SK-N-SH (cell line): ENCODE measurements at places on chromosomes 7 and 10.

DNA sequence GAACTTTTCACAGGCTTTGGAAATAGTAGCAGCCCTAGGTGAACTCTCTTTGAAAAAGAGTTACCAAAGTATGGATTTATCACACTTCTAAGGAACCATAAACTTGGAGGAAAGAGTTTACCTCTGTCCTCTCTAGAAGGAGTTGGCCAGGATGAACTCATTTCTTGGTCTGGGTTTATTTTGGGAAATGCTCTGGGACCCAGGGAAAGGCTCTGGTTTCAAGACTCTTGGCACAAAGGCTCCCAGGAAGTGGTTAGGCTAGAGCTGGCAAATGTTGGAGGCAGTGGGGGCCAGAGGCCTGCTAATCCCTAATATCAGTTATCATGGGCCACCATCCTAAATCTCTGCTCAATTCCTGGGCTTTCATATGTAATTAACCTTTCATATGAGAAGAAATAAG, 36.3 kb upstream of the CDK6 start:
- no peaks in the 10 kb centered on the region for H3K27me3 ChIP-seq
- 0 out of 2 replicates have a peak, but pooled peaks cover 5% of the 10 kb centered on the region for H3K4me1 ChIP-seq
- no peak for DNase-seq
- no peak overlapping the region; the same call in 1 of the 2 replicates for H3K27ac ChIP-seq
- no peak overlapping the region for H3K4me3 ChIP-seq

DNA sequence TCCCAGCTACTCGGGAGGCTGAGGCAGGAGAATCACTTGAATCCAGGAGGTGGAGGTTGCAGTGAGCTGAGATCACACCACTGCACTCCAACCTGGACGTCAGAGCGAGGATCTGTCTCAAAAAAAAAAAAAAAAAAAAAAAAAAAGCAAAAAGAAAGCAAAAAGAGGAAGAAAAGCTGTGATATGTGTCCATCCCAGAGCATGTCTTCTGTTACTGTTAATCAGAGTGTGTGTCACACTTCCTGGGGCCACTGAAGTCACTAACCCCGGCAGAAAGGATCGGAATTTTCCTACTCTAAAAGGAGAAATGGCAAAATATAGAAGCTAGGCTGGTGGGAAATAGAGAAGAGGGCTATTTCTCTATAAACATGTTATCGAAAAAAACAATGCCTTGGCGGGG, 11.9 kb downstream of the PIK3AP1 start:
- no peaks in the 10 kb centered on the region for H3K4me1 ChIP-seq
- no peak overlapping the region for H3K4me3 ChIP-seq

GRCh38 chr7:77335581-77335980, 80.6 kb downstream of the GSAP start:
- peaks cover 11% of the 10 kb centered on the region; the same call in 1 of the 2 replicates for H3K4me1 ChIP-seq
- no peak overlapping the region for H3K27ac ChIP-seq
- H3K4me3 ChIP-seq: no peak overlapping the region
- no peaks in the 10 kb centered on the region for H3K36me3 ChIP-seq

DNA sequence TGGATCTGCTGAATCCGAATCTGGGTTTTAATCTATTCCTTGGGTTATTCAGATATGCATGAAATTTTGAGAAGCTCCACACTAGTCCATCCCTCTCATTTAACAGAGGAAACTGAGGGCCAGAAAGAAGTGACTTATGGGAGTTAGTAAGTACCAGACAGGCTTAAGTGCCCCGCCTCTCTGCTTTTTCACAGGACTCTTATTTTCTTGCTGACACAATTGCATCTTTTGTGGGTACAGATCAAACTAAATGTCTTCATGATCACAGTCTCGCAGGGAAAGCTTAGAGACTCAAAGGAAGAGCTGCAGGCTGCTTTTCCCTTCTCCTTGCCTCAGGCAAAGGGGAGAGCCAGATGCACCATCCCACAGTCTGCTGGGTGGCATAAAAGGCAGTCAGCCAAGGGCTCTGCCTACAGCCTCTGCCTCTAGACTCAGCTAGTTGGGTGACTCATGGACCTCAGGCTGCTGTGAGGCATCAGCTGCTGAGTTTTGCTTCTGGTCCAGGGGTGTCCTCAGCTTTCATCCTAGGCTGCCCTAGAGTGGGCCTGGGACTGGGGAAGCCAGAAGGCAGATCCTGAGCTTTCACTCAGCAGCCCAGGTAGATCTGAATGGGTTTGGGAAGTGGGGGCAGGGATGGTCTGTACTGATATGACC, 11.6 kb downstream of the GOLGA7B start:
- no peak overlapping the region for H3K4me3 ChIP-seq
- peaks cover 6% of the 10 kb centered on the region; the same call in 1 of the 2 replicates for H3K4me1 ChIP-seq
- H3K36me3 ChIP-seq: no peaks in the 10 kb centered on the region
- DNase-seq: peak; percentile 47
- peaks cover 16% of the 10 kb centered on the region for H3K27me3 ChIP-seq

- no peaks in the 10 kb centered on the region for H3K36me3 ChIP-seq
- H3K4me1 ChIP-seq: 0 out of 2 replicates have a peak, but pooled peaks cover 4% of the 10 kb centered on the region
- no peak overlapping the region for H3K4me3 ChIP-seq
- peak; percentile 14 for DNase-seq
- H3K27ac ChIP-seq: no peak overlapping the region; the same call in 1 of the 2 replicates
These were observed 327.3 kb upstream of the NRP1 start for GRCh38 chr10:33661580-33662336.
